ENCODE measurements at places on chromosomes 6 and 20.

- no peak for DNase-seq
Observed at GRCh38 chr6:73942592-73943186, 246.7 kb downstream of the CD109 start.

- DNase-seq: no peak
Observed at GRCh38 chr6:13579911-13580310, 5.5 kb downstream of the SIRT5 start.

- no peak for DNase-seq
Observed at GRCh38 chr6:84556541-84557335, 207.7 kb downstream of the TBX18 start.

DNA sequence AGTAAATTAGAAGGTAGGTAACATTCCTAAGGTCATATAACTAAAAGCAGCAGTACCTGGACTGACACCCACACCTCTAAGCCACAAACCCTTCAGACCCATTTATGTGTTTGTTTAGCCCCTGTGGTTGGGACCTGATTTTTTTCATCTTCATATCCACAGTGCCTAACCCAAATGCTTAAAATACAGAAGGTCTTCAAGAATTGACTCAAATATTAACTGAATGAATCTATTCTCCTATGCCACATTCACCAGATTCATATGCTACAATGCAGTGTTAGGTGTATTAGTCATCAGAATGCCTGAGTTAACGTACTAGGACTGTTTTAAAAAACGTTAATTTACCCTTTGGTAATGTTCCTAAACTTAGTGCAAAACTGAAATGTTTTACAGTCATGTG, 124.8 kb downstream of the AHI1 start:
- DNase-seq: no peak

GRCh38 chr20:5657190-5657875, 92.9 kb upstream of the SHLD1 start:
- DNase-seq: no peak

DNA sequence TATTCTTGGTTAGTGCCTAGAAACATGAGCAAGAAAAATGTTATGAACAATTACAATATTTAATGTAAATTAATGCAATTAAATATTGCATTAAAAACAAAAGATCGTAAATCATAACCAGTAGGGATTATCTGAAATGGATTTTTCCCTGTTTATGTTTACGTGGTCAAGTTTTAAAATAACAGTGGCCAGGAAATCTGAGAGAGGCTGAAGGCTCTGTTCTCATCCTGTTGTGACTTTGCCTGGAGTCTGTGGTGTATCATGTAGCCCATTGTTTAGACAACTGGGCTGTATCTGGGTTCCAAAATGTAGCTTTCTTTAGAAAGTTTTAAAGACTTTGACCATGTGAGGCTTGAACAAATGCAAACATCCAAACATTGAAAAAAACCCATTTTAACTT, 2.4 kb downstream of the MYO6 start:
- no peak for DNase-seq

DNA sequence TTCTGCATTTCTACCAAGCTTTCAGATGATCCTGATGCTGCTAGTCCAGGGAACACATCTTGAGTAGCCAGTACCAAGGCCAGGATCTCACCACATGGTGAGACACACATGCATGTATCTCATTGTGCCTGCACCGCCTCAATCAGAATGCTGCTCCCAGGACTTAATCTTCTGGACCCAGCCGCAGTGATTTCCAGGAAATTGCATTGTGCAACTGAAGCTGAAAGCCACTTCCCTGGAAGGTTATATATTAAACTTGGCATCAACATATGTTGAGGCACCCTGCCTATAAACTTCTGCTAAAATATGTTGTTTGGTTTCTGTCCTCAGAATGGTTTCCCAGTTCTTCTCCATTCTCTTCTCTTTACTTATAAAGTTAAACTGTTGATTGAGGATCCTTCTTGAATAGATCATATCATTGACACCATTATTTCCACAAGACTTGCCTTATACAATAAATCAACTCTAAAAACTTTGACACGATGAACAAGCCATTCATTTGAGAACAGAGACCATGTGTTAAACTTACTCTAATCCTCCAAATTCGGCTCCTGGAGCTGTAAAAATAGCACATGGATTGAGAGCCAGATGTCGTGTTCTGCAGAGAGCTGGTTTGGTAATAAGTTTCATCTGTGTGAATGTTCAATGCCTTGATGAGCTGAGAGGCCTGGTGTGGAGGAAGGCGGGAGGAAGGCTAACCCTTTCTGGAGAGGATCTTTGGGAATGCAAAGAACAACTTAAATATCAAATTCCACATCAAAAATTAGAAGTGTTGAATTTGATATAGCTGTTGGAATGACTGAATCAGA, 65.0 kb upstream of the PCSK2 start:
- no peak for DNase-seq

GRCh38 chr6:142172758-142173157, 25.7 kb downstream of the VTA1 start:
- no peak for DNase-seq

DNA sequence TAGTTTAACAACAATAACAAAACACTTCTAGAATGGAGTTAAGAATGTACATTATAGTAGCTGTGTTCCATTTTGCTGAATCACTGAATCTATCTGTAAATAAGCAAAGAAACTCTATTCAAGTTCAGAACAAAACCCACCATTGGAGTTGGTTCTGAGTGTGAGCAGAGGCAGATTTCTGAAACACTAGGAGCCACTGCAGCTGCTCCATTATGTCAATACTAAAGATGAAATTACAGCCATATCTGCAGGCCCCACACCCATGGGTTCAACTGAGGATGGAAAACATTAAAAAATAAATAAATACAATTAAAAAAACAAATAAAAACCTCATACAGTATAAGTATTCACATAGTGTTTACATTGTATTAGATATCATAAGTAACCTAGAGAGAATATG, 91.0 kb downstream of the REPS1 start:
- no peak for DNase-seq

DNA sequence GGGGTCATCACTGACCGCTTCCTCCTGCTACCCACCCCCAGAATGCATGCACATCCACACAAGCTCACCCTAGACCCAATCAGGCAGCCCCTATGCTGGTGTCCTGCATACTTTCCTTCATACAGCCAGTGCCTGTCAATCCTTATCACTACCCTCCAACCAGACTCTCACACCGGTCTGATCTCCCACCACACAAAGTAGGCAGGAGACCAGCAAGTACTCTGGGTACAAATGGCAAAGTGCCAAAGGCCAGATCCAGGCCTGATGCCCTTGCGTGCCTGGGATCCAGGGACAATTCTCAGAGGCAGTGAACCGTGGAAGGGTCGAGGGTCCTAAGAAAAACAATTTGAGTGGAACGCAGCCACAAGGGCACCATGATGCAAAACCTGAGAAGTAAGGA, 114.2 kb downstream of the HIVEP2 start:
- no peak for DNase-seq

DNA sequence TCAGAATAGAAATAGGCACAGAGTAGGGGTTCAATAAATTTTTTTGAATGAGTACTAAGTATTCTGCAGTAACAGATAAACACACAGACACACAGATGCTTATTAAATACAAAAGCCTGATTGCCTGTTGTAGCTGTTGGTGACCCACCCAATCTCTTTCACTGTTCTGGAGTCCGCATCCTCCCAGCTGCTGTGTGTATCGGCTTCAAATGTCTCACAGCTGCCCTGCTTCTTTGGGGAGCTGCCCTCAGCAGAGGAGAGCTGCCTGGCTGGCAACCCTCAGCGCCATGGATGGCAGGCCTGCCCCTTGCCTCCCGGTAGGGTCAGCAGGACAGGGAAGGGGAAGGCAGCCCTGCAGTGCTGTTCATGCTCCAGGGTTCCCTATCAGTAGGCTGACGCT, 85.9 kb upstream of the PRND start:
- DNase-seq: no peak

DNA sequence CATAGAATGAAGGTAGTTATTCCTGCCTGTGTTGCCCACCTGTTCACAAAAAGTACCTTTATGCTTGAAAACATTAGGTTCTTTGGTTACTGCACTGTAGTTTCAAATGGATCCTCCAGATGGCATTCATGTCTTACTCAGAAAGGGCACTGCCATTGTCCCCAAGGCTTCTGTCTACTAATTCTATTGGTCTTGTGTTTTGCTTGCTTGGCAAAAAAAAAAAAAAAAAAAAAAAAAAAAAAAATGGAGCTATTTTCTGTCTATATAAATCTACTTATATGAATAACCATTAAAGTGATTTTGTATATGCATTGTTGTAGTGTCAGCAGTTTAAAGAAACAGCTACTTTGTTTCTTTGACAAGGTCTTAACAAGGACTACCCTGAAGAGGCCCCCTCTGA, 12.7 kb upstream of the EFHC1 start:
- DNase-seq: peak; percentile 26

DNA sequence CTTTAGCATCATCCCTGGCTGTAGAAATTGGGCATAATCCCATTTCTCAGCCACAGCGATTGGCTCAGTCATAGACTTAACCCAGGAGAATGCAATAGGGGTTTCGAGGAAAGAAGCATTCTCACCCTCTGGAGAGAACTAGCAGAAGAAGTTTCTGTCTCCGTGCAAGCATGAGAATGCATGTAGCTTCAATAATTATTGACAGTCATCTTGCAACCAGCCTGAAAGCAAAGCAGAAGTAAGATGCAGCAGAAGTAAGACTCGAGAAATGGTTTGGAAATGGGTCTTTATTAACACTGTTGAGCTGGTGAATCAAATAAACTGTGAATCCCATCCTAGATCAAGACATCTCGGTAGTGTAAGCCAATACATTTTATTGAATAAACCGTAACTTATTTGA, 828.8 kb upstream of the GJE1 start:
- no peak for DNase-seq
